ENCODE measurements at places on chromosomes 3 and 15.

- DNase-seq: no peak
These were observed 88.6 kb upstream of the ZNF385D start for GRCh38 chr3:21839592-21839991.

DNA sequence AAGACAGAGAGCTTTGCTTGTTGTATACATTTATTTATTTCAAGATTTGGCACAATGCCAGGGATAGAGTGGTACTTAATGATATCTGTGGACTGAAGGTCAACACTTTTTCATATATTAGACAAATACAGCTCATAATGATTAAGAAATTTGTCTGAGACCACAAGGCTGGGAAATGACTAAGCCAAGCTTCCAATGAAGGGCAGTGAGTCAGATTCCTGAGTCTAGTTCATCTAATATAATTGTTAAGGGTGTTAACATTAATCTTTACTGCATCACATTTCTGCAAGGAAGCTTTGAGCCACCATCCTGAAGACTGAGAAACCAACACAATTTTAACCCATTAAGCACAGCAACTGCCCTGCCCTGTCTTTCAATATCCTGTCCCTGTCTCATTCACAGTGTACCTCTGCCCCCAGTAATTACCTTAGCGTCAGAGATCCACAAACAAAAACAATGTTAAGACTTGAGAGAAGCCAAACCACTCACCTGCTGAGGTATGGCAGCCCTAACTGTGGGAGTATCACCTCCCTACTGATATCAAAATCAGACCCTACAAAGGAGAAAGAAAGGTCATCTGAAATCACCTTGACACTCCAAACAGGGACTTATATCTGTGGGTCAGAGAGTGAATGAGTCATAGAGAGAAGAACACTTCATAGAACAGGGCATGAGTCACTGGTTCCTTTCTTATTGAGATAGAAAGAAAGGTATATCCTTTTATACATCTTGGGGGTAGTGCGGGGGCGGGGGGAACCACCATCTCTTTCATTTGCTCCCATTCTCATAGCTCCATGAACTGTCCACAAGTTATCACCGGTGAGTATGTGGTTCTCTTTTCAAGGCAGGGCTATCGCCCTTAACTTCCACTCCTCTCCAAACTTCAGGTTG is 74.7 kb downstream of the MAGI1 start:
- no peak for DNase-seq

GRCh38 chr3:184078851-184079250 is 18.0 kb upstream of the HTR3E start:
- DNase-seq: no peak

DNA sequence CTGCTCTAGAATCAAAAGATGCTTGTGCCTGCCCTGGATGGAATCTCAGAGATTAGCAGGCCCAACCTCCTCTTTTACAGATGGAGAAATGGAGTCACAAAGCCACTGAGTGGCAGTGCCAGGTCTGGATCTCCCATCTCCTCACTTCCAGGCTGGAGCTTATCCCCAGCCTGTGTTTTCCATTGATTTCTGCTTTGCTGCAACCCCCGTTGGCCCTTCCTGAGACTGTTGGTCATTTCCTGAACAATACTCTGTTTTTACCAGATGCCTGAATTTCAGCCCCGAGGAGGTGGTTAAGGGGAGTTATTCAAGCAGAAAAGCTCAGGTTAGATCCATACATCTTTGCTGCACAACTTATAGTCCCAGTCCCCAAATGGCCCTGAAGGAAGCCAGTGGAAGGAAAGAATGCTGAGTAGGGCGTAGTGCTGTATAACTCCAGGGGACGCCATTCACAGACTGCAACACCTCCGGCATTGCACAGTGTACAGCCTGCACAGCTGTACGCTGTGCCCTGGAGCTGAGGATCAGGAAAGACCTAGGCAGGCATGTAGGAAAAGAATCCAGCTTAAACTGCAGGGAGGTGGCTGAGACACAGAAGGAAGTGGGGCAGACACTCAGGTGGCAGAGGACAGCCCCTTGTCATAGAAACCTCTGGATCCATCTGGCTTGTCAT is 77.5 kb downstream of the RPLP1 start:
- DNase-seq: no peak

GRCh38 chr3:46679681-46680080 is 13.8 kb downstream of the ALS2CL start:
- no peak for DNase-seq

GRCh38 chr15:79523266-79523665 is 91.1 kb downstream of the MINAR1 start:
- DNase-seq: no peak

- DNase-seq: no peak
These were observed 29.0 kb upstream of the HHATL start for GRCh38 chr3:42731476-42732195.

DNA sequence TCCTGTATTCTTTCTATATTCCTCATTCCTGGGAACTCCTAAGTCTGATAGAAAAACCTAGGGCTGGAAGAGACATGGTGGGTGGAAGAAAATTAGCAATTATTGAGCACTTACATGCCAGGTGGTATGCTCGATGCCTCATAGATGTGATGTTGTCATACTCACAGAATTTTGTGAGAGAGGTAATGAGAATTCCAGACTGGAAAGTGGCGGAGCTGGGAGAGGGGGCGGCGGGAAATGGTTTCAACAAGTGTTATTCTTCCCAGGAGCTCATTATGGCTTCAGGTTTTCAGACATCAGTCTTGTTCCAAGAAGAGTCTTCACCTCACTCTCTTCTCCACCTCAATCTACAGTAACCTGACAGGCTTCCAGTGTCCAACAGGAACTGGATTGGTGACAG is 16.2 kb downstream of the TIMP4 start:
- no peak for DNase-seq

GRCh38 chr3:52892625-52893311 is 4.6 kb downstream of the STIMATE start:
- no peak for DNase-seq

- no peak for DNase-seq
These were observed 194.3 kb downstream of the BCHE start for GRCh38 chr3:165642761-165643420.

- no peak for DNase-seq
These were observed 2.5 kb upstream of the INAFM2 start for GRCh38 chr15:40320931-40321371.

DNA sequence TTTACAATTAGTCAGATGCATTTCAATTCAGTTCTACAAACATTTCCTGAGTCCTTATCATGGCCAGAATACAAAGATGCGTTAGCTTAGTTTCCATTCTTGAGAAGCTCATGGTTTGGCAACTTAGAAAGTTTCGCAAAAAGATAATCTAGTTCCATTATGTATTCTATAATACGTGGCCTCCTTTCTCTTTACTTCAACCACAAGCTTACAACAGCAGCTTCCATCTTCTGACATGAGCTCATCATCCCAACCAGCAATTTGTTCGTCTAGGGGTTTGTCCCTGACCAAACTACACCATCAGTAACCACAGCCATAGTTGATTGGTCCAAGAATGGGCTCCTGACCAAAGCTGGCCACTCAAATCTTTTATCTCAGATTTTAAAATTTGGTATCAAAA is 267.6 kb upstream of the TBC1D5 start:
- DNase-seq: no peak

DNA sequence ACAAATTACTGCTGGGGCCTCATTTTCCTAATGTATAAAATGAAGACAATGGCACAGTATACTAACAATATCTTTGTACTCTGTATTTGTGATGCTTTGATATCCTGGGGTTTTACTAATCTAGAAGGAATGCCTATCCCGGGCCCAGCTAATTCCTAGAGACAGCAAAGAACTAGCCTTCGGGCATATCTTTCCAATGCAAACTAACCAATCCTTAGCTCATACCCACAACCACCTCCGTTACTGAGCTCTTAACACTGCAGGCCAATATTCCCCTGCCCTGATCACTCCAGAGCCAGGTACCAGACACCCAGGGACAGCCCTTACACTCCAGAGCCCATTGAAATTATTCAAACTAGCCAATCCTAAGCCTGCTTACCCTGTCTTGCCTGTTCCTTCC is 309.0 kb downstream of the ULK4 start:
- DNase-seq: no peak

DNA sequence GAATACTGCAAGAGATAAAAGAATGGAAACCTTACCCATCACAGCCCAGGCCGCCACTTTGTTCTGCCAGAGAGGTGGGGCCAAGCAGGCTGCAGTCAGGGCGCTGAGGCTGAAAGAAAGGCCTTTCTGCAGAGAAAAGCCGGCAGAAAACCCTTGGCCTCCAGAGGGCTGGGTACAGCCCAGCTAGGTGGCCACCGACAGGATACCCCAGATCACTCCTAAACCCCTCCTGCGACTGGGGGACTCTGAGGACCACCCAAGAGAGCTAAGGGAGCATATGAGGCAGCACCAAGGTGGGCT is 69.3 kb downstream of the SMAD6 start:
- no peak for DNase-seq

DNA sequence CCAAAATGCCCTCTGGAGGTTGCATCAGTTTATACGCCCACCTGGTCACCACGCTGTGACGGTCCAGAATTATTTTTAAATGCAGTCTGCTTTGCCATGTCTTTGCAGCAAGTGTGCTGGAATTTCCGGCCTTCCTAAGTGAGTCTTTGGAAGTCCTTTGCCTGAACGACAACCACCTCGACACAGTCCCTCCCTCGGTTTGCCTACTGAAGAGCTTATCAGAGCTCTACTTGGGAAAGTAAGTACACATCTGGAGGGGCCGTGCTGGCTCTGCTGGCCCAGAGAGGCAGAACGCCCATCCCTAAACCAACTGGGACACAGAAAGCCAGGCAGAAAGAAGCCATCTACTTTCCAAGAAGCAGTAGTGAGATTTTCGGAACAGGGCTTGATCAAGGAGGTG is 101.8 kb downstream of the LRRK1 start:
- DNase-seq: no peak

DNA sequence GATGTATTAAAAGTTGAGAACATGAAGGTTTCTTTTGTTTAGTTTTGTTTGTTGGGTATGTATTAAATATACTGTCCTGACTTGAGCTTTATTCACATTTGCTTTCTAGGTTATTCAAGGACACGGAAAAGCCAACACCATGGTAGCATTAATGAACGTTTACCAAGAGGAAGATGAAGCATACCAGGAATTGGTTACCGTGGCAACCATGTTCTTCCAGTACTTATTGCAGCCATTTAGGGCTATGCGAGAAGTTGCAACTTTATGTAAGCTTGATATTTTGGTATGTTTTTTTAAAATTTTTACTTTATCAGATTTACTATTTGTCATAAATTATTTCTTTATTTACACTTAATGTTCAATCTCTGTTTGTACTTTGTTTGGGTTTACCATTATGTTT is 3.6 kb downstream of the WHAMM start:
- no peak for DNase-seq
